ENCODE measurements at places on chromosomes 5 and 9.

DNA sequence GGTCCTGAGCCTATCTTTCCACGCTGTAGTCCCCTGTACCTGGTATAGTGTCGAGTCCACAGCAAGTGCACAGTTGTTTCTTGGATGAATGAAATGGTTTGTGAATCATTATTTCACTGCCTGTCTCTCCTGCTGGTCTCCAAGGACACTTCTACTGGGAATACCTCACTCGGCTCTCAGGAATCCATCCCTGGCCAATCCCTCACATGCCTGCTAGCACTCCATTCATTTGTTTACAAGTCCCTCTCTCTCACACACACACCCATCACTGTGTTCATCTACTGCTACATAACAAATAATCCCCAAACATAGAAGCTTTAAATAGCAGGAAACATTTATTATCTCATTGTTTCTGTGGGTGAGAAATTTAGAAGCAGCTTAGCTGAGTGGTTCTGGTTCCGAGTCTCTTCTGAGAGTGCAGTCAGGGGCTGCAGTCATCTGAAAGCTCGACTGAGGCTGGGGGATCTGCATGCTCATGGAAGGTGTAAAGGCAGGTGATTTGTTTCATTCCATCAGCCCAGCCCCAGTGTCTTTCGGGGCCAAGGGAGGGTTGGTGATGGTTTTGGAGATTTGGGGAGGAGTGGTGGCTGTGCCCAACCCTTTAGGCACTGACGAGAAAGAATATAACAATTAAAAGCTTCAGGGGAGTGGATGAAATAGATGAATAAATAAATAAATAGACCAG is 132.7 kb upstream of the IER5L start:
- no peak for DNase-seq

- no peak for DNase-seq
These were observed 108.9 kb downstream of the GDNF start for GRCh38 chr5:37730896-37731455.

- no peak for DNase-seq
These were observed 38.3 kb downstream of the ANKRD33B start for GRCh38 chr5:10602031-10602806.

- DNase-seq: no peak
These were observed 164.9 kb downstream of the SEMA6A start for GRCh38 chr5:116409591-116410296.

DNA sequence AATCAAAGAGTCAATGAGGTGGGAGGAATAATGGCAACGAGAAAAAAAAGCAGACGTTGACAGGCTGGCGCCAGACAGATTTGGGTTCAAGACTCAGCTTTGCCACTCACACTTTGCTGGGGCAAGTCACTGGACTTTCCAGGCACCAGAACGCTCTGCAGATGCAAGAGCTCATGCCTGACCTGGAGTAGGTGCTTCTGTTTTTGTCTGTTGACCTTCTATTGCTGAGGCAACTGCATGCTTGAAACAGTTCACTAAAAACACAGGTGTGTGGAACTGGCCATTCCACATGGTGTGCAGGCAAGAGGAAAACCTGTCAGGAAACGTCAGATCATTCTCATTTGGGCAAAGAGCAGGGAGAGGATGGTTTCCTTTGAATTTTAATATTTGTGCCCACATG is 161.2 kb upstream of the SMIM23 start:
- no peak for DNase-seq

- DNase-seq: no peak
These were observed 286.3 kb upstream of the EFNA5 start for GRCh38 chr5:107957051-107957450.

DNA sequence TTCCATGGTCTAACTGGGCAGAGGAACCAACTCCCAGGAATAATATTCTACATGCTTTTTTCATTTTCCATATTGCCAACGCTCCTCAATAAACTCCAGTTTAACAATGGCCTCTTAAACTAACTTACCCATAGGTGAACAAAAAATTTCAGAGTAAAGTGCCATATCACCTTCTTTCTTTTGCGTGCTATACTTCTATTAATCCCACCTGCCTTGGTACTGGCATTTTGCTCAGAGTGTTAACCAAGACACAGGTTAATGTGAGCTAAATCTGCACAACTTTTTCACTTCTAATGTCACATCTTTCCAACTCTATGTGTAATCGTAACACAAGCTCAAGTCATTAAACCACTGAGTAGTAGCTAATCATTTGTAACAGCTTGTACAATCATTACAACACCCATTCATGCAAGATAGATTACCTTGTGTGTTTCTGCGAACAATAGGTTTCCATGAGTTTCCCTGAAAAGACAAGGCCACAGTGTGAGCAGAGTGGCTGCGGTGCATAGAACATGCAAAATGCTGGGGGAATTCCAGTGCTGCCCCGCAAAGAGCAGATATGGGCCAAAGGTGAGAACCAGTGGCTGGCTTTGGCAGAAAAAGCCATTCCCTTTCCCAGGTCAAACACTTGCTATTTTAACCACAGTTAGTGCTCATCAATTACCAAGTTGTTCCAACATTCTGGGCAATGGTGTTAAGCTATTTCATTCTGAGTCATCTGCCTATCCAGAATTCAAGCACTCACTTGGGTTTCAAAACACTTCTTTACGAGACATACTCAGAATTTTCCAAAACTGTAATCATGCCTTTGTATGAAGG is 42.8 kb downstream of the TIMD4 start:
- no peak for DNase-seq

- DNase-seq: no peak
These were observed 128.7 kb upstream of the OTULINL start for GRCh38 chr5:14452685-14453454.

DNA sequence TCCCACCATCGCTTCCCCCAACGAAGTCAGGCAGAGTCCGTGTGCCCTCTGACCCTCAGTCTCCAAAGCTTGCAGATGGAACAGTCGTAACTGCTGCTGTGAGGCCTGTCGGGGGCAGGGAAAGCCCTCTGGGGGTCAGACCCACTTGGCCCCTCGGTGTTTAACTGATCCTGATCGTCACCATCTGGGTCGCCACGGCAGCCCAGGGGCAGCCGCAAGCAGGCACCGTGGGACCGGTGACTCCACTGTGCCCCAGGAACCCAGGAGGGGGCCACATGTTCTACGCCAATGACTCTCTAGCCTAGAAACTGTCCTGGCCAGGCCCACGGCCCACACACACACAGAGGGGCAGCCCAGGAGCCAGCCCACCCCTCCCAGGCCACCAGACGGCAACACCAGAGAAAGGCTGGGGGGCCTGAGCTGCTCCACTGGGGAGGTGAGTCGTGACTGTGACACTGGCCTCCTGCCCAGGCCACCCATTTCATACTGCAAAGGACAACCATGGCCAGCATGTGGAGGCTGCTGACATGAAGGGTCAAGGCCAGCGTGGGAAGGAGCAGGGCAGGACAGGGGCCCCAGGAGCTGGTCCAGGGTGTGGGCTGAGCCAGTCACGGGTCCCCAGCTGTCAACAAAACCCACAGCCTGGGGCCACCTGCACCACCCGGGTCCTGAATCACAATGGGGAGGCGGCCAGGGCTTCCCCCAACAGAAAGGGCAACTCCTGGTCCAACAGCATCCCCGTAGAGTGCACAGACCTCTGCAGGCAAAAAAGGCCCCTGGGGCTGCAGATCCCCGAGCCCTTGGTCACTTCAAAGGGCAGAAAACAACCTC is 20.8 kb downstream of the VAV2 start:
- no peak for DNase-seq

DNA sequence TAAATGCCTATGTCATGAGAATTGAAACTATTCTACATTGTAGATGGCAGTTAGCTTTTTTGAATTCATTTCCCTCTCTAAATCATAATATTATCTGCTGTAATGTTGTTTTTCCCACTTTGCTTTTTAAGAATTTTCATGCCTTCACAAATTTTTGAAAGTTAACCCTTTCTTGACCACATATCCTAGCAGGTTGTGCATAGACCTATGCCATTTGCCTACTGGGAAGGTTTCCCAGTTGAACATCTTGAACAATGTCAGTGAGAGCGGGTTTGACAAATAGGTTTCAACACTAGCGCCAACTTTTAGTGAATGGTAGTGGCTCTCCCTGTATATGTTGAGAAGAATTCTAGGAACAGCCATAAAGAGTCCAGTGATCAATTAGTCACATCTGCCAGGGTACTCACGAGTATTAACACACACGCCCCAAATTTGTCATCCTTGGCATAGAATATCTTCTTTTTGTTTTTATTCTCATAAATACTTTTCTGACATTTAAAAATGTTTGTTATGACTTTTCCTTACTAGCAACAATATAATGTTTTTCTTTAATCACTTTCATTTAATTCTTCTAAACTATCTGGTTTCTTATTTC is 307.6 kb downstream of the PJA2 start:
- DNase-seq: no peak

DNA sequence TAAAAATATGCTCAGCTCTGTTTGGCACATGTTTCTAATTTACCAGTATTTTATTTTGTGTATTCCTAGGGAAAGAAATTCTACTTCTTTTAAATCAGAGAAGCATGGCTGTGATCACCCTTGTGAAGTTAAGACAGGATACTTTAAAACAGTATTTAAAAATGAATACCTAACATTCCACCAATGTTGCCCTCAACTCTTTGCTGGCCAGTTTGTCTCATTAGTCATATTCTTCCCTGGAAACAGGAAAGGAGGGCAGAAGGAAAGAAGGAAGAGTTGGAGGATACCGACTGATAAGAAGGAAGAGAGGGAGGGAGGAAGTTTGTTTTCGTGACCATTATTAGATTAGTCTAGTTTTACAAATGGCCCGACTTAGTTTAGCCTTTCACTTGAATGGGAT is 137.4 kb downstream of the PLK2 start:
- no peak for DNase-seq

GRCh38 chr5:317086-317811 is 4.3 kb upstream of the AHRR start:
- no peak for DNase-seq

GRCh38 chr5:161278739-161279660 is 267.5 kb downstream of the GABRB2 start:
- DNase-seq: no peak

DNA sequence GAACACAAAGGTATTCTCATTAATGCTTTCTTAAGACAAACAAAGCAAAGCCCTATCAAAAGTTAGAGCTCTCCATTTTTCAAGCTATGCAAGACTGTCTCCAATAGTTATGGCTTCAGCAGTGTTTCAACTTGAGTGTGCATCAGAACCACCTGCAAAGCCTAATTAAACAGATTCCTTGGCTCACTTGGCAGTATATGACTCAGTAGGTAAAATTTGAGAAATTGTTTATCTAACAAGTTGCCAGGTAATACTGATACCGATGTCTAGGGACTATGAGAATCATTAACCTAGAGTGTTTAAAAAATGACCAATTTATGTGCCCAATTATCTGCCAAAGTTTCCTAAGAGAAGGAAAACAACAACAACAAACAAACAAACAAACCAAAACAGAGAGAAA is 60.3 kb upstream of the PARP8 start:
- no peak for DNase-seq

GRCh38 chr9:33718987-33719386 is 76.4 kb upstream of the PRSS3 start:
- no peak for DNase-seq

- DNase-seq: no peak
These were observed 96.3 kb upstream of the DAP start for GRCh38 chr5:10857338-10857733.

- no peak for DNase-seq
These were observed 147.3 kb upstream of the HMHB1 start for GRCh38 chr5:143664623-143665022.

DNA sequence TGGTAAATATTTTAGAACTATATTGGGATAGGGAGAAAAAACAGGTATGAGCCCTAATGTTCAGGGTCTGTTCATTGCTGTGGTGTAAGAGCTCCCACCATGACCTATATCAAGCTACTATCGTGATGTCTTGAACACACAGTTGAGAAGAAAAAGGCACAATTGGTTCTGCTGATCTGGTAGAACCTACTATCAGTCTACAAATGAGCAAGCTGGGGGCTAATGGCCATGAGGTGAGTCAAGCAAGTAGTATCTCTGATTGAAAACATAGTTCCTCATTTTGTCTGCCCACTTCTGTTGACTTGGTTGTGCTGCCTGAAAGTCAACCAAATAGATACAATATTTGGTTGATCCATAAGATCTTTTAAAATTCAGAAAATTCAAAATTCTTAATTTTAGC is 1026.3 kb downstream of the CDH12 start:
- DNase-seq: no peak

- DNase-seq: no peak
These were observed 132.9 kb upstream of the ICE1 start for GRCh38 chr5:5289537-5289936.

DNA sequence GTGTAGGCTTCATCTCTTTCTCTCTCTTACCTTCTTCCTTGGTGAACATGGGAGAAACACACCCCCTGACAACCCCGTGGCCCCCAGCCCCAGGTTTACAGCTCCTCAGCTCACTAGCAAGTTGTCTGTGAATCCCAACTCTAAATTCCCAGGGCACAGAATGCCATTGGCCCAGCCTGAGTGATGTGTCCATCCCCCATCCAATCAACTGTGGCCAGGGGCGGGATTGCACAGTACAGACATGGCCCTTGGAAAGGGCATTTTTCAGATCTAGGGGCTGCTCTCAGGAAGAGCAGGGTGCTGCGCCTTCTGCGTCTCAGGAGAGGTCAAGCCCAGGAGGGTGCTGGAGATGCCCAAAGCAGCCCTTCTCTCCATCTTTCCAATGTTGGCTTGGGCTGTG is 48.2 kb upstream of the ASS1 start:
- no peak for DNase-seq

- DNase-seq: no peak
These were observed 131.6 kb downstream of the SEMA6A start for GRCh38 chr5:116442931-116443551.

DNA sequence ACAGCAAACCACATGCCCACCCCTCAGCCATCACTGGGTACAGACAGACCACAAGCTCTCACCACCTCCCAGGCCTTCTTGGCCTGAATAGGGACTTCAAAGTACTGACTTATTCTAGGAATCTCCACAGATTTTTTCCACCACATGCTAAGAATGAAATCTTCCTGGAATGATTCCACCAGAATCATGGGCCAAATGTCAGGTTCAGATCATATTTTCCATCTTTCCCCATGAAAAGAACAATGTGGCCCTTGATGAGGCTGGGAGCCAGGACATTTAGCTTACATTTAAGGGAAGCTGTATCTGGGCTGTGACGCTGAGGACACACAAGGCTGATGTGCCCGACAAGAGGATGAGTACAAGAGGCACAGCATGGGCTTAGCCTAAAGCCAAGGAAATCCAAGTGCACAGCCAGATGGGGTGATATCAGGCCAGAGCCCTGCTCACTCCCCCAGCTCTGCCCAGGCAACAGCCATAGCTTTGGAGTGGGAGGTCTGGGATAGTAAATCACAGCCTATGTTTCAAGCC is 28.1 kb downstream of the ACSL6 start:
- no peak for DNase-seq
